ENCODE measurements at places on chromosomes 5 and 9. TPM values are rescaled to one million over a fixed set of nuclear protein-coding genes. Genes with fewer than 3 reads are reported as not detected.

DNA sequence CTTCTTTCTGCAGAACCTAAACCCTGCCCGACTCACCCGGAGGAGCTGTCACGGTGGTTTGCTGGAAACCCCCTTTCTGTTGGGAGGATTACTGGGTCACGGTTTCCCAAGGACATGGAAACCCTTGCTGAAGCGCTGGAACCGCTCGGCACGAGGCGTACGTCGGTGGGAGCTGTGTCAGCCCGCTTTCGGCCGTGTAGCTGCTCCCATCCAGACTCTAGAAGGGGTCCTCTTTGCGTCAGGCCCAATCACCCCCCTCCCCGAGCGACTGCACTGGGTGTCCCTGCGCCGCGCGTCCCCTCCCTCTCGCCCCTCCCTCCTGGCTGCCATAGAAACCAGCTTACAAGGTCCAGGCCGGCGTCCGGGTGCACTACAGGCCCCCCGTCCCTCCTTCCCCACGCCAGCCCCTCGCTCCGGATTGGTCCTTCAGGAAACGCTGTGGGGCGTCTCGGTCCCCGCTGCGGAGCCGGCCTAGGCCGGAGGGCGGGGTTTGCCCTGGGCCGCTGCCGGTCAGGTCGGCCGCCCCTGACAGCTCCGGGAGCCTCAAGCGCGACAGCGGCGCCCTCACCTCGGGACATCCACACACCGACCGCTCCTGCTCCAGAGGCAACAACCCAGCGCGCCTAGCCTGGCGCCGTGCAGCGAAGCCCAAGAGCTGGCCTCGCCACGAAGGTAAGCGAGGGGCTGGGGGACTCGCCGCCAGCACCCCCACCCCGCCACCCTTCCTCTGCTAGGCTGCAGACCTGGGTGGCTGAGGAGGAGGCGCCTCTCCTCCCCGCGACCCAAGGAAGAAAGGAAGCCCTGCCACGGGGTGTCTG lies at the start of gene NIM1K:
Gene NIM1K (plus strand): TSS at position 486 of the 818 bp plus-strand sequence. CDS start 53,551 bp downstream, outside the sequence.
- no peak within 1 kb of the TSS for H3K27ac ChIP-seq
- no peaks in the 10 kb centered on the region for H3K36me3 ChIP-seq
- no peaks in the 10 kb centered on the region for H3K27me3 ChIP-seq
- peak within 1 kb of the TSS; percentile 43 for H3K4me3 ChIP-seq

DNA sequence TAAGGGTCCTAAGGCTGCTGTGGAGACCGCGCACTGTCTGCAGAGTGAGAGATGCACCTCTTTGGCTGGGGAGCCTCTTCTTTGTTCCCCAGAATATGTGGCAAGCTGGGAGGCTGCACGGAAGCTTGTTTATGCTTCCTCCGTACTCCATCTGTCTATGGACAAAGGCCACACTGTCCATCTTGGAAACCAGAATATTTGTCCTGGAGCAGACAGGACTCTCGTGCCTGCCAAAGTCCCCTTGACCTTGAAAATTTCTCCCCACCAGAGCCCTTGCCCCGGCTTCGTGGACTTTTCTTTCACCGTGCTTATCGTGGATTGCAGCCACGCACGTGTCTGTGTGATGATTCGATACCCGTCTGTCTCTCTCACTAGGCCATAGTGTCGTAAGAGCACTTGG lies 147.4 kb downstream of the NSG2 start:
- DNase-seq: no peak
- H3K36me3 ChIP-seq: no peaks in the 10 kb centered on the region
- no peak overlapping the region for H3K27ac ChIP-seq
- H3K27me3 ChIP-seq: no peaks in the 10 kb centered on the region

- H3K36me3 ChIP-seq: no peaks in the 10 kb centered on the region
- H3K4me1 ChIP-seq: no peaks in the 10 kb centered on the region
- no peaks in the 10 kb centered on the region for H3K27me3 ChIP-seq
- no peak for DNase-seq
These were observed 384.2 kb upstream of the RPS23 start for GRCh38 chr5:82662340-82662739.

DNA sequence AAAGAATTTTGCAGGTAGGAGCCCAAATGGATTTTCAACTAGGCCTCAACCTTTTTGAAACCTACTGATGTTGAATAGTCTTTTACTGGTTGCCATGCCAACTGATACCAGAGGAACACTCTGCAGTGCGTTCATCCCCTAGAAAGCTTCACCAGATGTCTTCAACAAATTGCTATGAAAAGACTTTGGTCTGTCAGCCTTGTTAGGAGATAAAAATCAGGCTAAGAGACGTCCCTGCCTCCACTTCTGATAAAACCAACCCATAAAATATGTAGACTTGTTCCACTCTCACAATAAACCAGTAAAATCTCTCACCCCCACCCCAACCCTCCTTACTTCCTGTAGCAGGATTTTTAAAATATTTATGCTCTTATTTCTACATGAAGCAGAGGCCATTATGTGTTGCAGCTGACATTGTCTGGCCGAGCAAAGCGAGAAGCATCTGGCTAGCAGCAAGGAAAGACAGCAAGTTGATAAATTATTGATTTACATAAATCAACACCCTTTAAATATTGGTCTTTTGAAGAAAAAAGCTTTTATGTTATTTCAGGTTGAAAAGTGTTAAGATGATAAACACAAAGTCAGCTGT lies 428.7 kb downstream of the ISL1 start:
- H3K27me3 ChIP-seq: no peaks in the 10 kb centered on the region
- H3K4me1 ChIP-seq: peaks cover 8% of the 10 kb centered on the region
- H3K36me3 ChIP-seq: no peaks in the 10 kb centered on the region
- no peak overlapping the region for H3K4me3 ChIP-seq

Gene PCDHA10
- 2.2 TPM for total RNA-seq

DNA sequence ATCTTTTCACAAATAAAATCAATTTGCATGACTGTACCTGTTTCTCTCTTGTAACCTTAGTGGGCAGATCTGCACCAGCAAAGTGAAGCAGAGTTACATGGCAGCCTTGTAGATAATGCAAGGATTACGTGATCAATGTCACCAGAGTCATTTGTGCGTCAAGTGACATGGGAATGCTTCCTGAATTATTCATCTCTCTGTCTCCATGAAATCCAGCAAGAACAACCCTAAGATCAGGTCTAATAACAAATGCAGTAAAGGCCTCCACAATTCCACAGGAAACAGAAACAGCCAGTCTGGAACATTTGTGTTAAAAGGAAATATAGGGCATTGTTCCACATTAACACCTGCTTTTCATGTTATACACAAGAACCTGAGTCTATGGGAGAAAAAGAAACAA lies 7.8 kb downstream of the GZMA start:
- no peaks in the 10 kb centered on the region for H3K27me3 ChIP-seq
- H3K4me1 ChIP-seq: no peaks in the 10 kb centered on the region
- no peak overlapping the region for H3K4me3 ChIP-seq
- no peak for DNase-seq
- H3K36me3 ChIP-seq: no peaks in the 10 kb centered on the region
- no peak overlapping the region for H3K27ac ChIP-seq

GRCh38 chr9:95131023-95131943 lies 186.2 kb downstream of the FANCC start:
- H3K36me3 ChIP-seq: no peaks in the 10 kb centered on the region
- DNase-seq: peak; percentile 63
- no peaks in the 10 kb centered on the region for H3K4me1 ChIP-seq
- H3K27me3 ChIP-seq: no peaks in the 10 kb centered on the region
- no peak overlapping the region for H3K4me3 ChIP-seq

DNA sequence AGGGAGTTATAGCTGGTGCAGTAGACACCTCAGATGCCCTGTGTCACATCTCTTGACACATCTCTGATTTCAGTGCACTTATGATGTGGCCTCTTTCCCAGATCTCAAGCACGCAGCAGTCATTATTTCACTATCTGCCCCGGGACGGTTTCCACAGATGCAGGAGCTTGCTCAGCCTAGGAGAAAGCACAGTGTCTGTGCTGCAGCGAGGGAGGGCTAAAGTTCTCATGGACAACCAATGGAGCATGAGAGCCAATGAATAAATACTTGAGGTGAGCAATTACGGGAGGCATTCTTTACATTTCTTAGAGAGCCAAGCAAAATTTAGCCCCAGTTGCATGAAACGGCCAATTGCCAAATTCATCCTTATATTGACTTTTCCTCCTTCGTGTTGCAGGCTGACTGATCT lies 7.4 kb upstream of the MOB3B start:
- peaks cover 7% of the 10 kb centered on the region for H3K4me1 ChIP-seq
- no peak overlapping the region for H3K4me3 ChIP-seq
- no peaks in the 10 kb centered on the region for H3K36me3 ChIP-seq
- DNase-seq: no peak
- no peak overlapping the region for H3K27ac ChIP-seq

Gene ORM2
- total RNA-seq: 1.9 TPM

GRCh38 chr5:55173687-55174230 lies 782 bp upstream of the CDC20B start:
- H3K36me3 ChIP-seq: no peaks in the 10 kb centered on the region
- H3K27ac ChIP-seq: no peak overlapping the region
- H3K4me1 ChIP-seq: peaks cover 4% of the 10 kb centered on the region
